ENCODE measurements at places on chromosomes 4 and X.

GRCh38 chr4:104492183-104492771, 2.4 kb downstream of the CXXC4 start:
- no peak for DNase-seq

DNA sequence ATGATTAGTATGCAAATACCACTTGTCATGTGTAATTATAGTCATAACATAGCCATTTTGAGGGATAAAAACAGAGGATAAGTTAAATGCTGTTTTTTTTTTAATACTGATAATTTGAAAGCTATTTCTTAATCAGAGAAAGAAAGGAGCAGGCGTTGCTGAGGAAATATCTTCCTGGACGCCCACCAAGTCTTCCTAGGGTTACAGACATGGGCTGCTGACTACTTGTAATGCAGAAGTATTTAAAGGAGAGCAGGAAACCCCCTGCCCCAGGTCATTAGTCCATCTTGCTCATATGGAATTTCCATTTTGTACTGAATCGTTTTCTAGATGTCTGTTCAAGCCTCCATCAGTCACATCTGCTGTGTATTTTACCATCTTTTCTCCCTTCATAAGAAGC, 176.2 kb downstream of the ADGRL3 start:
- DNase-seq = no peak

DNA sequence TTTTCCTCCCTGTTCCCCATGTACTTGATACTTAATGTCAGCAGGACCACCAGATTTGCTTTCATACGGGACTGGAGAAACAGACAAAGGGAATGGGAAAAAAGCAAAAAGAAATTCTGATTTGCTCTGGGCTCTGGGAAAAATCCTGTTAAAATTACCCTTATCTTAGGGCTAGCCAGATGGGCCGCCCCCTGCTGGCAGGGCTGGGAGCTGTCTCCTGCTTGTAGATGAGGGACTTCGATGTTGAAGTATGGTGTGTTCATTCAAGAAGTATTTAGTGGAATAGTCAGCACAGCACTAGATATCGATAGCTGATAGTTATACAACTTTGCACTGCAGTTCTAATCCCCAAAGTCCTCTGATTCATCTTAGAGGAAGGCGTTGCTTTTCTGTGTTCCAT, 45.8 kb downstream of the BCORL1 start:
- DNase-seq = peak; percentile 6

GRCh38 chrX:905848-906566, 275.4 kb downstream of the SHOX start:
- no peak for DNase-seq

DNA sequence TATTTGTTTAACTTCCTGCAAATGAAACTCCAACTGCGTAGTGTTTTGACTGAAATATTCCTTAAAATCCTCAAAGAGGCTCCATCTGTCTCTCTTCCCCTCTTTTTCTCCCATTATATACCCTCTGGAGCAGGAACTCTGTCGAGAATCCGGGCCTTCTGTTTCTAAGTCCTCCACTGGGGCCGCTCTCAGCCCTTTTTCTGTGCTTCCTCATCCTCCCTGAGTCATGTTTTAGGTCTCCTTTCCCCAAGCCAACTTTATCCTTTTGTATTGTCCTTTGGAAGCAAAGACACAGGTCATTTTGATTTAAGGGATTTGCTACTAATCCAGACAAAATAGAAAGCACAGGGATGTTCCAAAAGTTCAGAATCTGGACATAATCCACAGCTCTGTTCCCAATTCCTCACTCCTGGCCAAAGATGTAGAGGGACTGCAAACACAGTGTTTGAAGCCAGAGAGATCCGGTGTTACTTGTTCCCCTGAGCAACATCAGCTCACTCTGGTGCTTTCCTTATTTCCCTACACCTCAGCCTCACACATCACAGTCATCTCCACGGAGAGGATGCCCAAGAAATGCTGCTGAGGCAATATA, 131.0 kb upstream of the KLF3 start:
- no peak for DNase-seq

DNA sequence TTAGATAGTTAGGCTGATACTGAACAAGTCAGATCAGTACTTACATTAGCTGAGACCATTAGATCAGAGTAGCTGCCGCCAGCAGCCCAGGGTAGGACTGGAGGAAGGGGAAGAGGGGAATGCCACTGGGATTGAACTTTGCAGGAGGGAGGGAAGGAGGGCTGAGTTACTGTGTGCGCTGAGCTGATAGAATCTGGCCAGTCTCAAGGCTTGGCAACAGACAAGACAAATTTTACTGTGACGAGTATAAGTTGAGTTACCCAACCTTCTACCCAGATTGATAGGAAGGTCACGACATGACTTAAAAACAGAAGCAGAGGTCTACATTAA, 372.1 kb downstream of the OPHN1 start:
- DNase-seq = no peak

GRCh38 chr4:99853999-99854398, 37.4 kb downstream of the DAPP1 start:
- DNase-seq = no peak

DNA sequence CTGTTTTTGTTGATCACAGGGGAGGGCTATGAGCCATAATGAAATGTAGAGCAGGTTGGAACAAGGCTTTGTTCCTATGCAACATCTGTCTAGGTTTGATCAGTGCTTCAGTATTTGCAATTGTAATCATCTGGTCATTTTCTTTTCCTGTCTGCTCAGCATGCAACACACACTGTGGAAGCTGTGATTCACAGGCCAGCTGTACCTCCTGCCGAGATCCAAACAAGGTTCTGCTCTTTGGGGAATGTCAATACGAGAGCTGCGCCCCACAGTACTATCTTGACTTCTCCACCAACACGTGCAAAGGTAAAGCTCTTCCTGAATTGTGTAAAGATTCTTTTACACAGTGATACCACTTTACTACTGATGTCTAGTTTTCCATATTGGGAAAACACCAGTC, 181.9 kb upstream of the ANXA3 start:
- DNase-seq = no peak

DNA sequence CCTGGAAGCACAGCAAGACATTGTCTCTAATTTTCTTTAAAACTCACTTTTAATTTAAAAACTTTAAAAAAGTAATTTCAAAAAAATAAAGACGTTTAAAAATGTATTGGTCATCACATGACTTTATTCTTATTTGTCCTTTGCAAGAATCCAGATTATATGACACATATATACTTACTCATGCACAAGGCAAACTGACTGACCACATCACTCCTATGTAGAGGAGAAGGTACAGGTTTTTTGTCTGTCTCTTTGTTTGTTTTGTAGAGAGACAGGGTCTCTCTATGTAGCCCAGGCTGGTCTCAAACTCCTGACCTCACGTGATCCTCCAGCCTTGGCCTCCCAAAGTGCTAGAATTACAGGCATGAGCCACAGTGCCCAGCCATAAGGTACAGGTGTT, 28.6 kb downstream of the MAML3 start:
- DNase-seq = no peak

DNA sequence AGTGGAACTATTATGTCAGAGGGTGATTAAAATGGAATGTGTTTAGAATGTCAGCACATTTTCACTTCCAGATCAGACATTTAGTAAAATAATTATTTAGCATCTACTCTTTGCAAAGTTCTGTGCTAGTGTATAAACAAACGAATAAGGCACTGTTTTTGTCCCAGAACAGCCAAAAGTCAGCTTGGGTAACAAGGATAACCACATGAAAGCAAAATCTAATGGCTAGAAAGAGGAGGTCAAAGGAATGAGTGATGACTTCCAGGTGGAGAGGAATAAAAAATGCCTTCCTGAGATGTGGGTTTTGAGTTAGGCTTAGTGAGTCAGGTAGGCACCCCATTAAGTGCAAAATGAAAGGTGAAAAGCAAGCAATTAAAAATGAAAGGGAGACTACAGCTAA, 112.6 kb downstream of the ATP10D start:
- DNase-seq = no peak

DNA sequence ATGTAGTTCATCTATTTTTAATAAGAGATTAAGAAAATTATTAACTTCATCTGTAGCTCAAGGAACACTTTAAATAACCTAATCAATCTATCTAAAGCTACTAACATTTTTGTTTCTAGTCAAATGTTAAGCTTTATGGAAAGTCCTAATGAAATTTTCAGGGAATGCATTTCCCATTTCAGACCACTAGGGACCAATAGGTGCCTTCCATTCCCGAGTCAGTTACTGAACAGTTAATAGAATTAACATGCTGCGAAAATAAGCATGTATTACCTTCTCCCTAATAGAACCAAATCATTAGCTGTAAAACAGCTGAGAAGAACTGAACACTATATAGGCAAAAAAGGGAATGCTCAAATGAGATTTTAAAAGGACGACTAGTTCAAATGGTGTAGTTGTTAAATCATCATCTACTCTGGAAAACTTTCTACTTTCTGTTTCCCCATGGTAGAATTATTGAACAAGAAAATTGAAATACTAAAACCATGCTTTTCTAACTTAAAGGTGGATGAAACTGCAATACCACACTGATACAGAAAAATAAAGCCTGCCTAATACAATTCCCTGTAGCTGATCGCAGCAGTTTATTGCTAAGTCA, 22.5 kb downstream of the STX18 start:
- DNase-seq = no peak

DNA sequence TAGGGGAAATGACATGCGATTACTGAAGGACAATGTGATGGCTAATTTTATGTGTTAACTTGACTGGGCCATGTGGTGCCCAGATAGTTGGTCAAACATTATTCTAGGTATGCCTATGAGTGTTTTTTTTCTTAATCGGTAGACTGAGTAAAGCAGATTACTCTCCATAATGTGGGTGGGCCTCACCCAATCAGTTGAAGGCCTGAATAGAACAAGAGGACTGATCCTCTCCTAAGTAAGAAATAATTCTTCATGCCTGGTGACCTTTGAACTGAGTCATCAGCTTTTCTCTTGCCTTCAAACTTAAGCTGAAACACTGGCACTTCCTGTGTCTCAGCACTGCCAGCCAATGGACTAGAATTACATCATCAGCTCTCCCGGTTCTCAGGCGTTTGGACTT, 164.0 kb upstream of the FGF13 start:
- DNase-seq = no peak

DNA sequence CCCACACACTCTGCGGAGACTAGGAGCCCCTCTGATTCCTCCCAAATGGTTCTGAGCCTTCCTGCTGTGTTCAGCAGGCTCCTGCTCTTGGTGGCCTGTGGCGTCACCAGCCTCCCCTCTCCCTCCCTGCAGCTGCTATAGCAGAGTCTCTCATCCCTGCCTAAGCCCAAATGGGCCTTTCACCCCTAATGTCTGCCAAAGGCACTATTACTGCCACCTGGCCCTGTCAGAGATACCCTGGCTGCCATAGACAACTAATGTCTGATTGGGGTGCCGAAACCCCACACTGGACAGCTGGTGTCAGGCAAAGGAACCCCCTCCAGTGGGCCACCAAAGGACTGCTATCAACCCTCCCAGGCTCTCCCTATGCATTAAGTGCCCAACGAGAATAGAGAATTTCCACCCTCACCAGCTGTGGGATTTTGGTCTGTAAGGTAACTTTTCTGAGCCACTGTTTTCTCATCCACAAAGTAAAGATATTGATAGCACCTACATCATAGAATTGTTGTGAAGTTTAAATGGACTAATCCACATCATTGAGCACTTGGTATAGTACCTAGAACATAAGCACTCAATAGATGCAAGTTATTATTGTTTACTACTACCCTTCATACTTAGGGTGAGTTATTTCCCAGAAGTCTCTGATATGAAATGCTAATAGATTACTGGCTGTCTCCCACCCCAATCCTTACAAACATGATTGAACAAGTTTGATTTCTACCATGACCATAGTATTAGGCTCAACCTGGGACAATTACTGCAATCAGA, 421.3 kb downstream of the MID1IP1 start:
- DNase-seq = no peak

DNA sequence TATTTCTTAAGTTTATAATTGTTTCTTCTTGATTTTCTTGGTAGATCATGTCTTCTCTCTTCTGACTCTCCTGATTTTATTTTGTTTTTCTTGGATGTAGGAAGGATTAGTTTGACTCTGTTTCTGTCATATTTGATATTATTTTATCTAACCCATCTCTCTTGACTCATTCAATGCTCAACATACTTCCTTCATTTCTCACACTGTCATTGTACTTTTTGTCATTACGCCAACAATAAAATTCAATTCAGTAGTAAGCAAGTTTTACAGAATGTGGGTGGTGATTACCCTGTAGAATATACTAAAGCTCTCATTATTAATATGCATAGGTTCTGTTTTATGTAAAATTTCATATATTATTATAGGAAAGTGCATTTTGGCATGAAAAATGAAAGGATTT, 1303.0 kb upstream of the AGA start:
- DNase-seq = no peak

GRCh38 chr4:112210777-112211176, 20.8 kb upstream of the AP1AR start:
- no peak for DNase-seq

- no peak for DNase-seq
These were observed 18.5 kb downstream of the PDK3 start for GRCh38 chrX:24483596-24483995.

- no peak for DNase-seq
These were observed 21.7 kb downstream of the CLOCK start for GRCh38 chr4:55524844-55525571.

GRCh38 chr4:100576570-100576969, 58.7 kb upstream of the EMCN start:
- no peak for DNase-seq

GRCh38 chr4:17008834-17009345, 110.4 kb upstream of the LDB2 start:
- no peak for DNase-seq

DNA sequence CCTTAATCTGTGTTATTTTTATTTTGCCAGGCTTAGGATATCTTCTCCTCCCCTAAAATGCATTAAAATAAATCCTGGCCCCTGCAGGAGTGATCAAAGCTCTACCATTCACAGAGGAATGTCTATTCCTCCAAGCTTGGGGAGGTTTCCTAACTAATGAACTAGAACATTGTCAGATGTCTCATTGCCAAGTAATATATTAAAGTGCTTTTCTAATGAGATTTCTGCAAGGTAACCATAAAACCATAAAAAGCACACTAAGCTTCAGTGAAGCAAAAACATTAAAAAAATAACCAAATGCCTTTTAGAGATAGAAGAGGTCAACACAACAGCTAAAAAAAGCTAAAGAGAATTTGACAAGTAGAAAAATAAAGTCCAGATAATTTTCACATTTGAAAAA, 34.8 kb downstream of the IGFBP7 start:
- DNase-seq = no peak

DNA sequence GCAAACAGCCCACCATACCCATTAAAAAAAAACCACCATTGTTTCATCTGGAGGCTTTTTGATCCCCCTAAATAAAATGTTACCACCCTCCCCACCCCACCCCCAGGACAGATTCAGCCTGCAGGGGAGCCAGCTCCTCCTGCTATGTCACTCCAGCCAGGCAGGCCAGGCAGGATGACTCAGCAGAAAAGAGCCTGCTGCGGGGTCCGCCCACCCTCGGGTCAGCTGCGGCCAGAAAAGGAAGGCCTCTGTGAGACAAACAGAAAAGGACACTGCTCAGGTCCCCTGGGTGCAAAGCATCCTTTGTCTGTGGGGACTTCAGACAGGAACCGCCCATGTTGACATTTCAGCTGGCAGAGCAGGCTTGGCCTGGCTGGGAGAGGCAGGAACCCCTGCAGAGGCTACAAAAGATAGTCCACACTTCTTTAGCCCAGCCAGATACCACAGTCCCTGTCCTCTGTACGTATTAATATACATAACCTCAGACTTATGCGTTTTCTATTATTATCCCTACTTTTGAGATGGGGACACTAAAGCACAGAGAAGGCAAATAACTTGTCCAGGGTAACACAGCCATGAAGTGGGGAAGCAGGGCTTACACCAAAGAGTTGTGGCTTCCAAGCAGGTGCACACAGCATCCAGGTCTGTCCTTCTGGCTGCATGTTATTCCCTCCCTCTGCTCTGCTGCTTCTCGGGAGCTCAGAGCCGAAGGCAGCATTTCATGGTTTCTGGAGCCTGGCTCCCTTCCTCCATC, 147.7 kb downstream of the CPEB2 start:
- no peak for DNase-seq
